Activated B cell treated with CpG ODN at 0.5 μM for 24 hours (primary cell): ENCODE measurements at places on chromosomes 3 and 15.

DNA sequence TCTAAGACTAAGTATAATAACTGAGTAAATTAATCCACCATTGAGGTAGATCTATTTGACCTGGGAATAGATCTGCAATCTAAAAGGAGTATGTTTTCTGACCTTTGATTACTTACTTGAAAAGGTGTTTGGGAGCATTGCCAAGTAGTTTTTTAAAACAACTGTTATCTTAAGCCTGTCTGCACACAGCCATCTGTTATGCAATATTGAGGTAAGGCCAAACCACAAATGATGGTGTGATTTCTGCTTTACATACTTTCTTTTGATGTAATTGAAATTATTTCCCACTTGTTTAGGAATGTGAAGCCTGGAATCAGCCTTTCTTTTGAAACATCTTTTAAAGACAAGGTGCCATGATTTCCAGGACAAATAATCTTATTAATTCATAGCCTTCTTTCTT, 274.0 kb downstream of the BBX start:
- no peak overlapping the region for H3K4me3 ChIP-seq
- H3K27ac ChIP-seq, result no peak overlapping the region
- peaks cover 73% of the 10 kb centered on the region for H3K36me3 ChIP-seq
- peaks cover 24% of the 10 kb centered on the region for H3K4me1 ChIP-seq
- no peak for DNase-seq
- no peaks in the 10 kb centered on the region for H3K27me3 ChIP-seq

- no peak overlapping the region for H3K4me3 ChIP-seq
- no peaks in the 10 kb centered on the region for H3K36me3 ChIP-seq
- peaks cover 25% of the 10 kb centered on the region for H3K4me1 ChIP-seq
- DNase-seq, result no peak
- no peaks in the 10 kb centered on the region for H3K27me3 ChIP-seq
- H3K27ac ChIP-seq, result no peak overlapping the region
These were observed 291.0 kb upstream of the SATB1 start for GRCh38 chr3:18716101-18716500.

- no peak overlapping the region for H3K27ac ChIP-seq
- no peak for DNase-seq
- no peaks in the 10 kb centered on the region for H3K4me1 ChIP-seq
- H3K36me3 ChIP-seq, result no peaks in the 10 kb centered on the region
- H3K4me3 ChIP-seq, result no peak overlapping the region
These were observed 2.0 kb downstream of the NR1I2 start for GRCh38 chr3:119783883-119784282.

DNA sequence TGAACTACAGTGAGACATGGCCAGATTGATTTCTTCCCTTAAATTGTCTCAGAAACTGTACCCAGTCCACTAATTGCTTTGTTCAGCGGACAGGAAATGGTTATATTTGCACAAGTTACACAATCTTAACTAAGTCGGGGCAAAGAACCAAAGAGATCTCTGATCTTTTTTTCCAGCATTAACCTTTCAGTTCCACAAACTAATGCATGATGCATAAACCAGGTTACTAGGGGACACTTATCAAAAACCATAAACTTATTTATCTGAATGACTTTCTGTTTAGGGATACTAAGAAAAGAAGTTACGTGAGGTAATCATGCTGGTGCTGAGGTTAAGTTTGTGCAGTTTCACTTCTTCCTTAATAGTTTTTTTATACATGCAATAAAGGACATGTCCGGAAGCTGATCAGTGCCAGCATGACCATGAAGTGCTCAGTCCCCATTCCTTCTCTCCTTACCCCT, 22.4 kb downstream of the FNDC3B start:
- H3K4me1 ChIP-seq, result peaks cover 26% of the 10 kb centered on the region
- no peak for DNase-seq
- H3K36me3 ChIP-seq, result no peaks in the 10 kb centered on the region
- peak overlapping the region; percentile 32 for H3K4me3 ChIP-seq

GRCh38 chr15:53446376-53446775, 313.1 kb downstream of the WDR72 start:
- H3K27ac ChIP-seq, result no peak overlapping the region
- no peak overlapping the region for H3K4me3 ChIP-seq
- no peaks in the 10 kb centered on the region for H3K4me1 ChIP-seq

- peaks cover 14% of the 10 kb centered on the region for H3K4me1 ChIP-seq
- H3K4me3 ChIP-seq, result peak overlapping the region; percentile 71
- DNase-seq, result no peak
These were observed 62.7 kb downstream of the PXYLP1 start for GRCh38 chr3:141294301-141294700.

DNA sequence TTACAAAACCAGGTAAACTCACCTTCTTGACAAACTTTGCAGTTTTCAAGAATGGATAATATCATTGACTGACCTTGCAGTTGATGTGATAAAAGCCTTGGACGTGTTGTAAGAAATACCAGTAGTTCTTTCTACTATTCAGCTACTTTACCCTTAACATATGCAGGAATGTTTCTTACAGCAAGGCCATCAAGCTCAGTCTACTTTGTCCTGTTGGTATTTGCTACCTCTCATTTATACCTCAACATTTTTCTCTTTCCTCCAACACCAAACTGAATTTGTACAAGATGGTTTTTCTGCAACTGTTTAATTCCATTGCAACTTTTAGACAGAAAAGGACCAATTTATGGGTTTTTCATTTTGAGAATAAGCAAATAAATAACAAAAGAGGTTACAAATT, 147.4 kb upstream of the BCHE start:
- H3K4me3 ChIP-seq, result no peak overlapping the region
- DNase-seq, result no peak
- H3K4me1 ChIP-seq, result no peaks in the 10 kb centered on the region

- no peaks in the 10 kb centered on the region for H3K27me3 ChIP-seq
- H3K4me1 ChIP-seq, result peaks cover 62% of the 10 kb centered on the region
- H3K27ac ChIP-seq, result no peak overlapping the region
- no peak overlapping the region for H3K4me3 ChIP-seq
- peaks cover 64% of the 10 kb centered on the region for H3K36me3 ChIP-seq
- DNase-seq, result no peak
These were observed 46.9 kb downstream of the MBNL1 start for GRCh38 chr3:152315623-152316022.

DNA sequence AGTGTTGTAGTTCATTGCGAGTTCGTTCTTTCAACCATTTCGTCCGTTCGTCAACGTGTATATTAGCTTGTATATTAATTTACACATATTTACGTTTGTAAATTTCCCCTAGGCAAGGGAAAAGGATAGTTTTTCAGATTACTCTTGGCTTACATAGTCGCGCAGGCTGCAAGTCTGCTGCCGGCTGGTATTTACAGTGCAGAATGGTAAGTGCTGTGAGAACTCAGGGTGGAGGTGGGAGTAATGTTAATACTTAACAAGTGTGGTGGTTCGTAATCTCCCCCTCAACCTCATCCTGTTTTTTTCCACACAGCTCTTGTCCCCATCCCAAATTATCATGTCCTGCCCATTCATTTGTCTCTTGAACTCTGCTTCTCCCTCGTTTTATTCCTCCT, 766 bp downstream of the FAM98B start:
- DNase-seq, result no peak
- peaks cover 39% of the 10 kb centered on the region for H3K4me1 ChIP-seq
- peaks cover 13% of the 10 kb centered on the region for H3K36me3 ChIP-seq
- H3K27me3 ChIP-seq, result peaks cover 2% of the 10 kb centered on the region
- H3K4me3 ChIP-seq, result peak overlapping the region; percentile 97

DNA sequence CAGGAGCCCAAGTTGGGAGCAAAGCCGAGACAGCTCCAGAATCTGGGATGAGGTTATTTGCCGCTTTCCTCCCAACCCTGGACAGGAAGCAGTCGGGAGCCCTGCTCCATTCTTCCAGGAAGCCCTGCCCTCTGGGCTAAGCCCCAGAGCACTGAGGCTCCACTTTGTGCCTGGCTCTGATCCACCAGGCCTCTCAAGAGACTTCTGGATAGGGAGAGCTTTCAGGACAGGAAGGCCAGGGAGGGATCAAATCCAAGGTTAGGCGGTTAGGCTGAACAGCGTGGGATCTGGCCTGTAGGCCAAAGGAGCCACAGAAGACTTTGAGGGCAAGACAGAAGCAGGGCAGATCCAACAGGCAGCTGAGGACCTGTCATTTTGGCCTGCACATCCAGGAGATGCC, 835 bp downstream of the STOML1 start:
- H3K27me3 ChIP-seq, result no peaks in the 10 kb centered on the region
- DNase-seq, result no peak
- H3K4me1 ChIP-seq, result peaks cover 66% of the 10 kb centered on the region
- H3K27ac ChIP-seq, result peak overlapping the region; percentile 35
- peaks cover 10% of the 10 kb centered on the region for H3K36me3 ChIP-seq

GRCh38 chr3:128971421-128972100, 22.3 kb downstream of the CFAP92 start:
- no peak overlapping the region for H3K4me3 ChIP-seq
- H3K27ac ChIP-seq, result no peak overlapping the region
- peaks cover 15% of the 10 kb centered on the region for H3K4me1 ChIP-seq

DNA sequence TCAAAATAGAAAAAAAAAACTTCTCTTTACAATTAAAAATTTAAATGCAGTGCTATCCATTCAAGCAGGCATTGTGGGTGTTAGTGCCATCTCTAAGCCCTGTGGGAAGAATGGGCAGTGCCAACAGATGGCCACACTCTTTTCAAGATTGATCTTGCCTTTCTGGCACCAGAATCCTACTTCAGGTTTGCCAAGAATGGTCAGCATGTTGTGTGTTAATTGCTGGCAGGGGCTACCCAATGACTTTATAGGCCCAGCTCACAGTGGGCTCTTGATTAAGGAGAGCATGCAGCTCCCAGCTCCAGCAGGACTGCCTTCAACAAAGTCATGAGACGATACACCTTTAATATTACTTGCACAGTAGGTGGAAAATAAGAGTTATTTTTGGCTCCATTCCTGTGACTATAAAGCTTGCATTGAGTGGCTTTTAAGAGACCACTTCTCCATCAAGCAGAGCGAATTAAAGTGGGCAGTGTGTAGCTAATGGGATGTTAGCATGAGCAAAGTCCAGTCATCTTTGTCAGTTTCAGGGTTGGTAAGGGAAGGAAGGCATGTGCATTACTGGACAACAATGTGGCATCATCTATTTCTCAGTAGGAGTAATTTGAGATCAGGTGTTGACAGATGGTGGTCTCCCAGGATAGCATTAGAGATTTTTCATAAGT, 476.8 kb downstream of the C3orf38 start:
- H3K27ac ChIP-seq, result no peak overlapping the region
- no peak for DNase-seq
- no peaks in the 10 kb centered on the region for H3K4me1 ChIP-seq
- no peaks in the 10 kb centered on the region for H3K36me3 ChIP-seq
- no peaks in the 10 kb centered on the region for H3K27me3 ChIP-seq
- no peak overlapping the region for H3K4me3 ChIP-seq

DNA sequence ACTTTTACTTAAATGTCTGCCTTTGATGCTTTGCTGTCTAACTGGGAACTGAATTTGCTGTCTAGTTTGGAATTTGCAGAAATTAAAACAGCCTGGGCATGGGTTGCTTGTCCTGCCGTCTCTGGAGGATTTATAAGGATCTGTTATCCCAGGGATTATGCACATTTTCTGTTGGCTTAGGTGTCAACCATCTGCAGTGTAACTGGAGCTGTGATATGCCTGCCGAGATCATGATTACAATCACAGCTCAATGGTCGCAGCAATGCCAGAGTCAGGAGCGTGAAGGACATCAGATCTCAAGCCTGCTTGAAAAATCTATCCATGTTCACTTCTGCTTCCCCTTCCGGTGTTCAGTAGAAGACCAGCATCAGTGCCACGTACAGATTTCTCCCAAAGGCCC, 41.8 kb upstream of the SETMAR start:
- DNase-seq, result no peak
- H3K27ac ChIP-seq, result no peak overlapping the region

DNA sequence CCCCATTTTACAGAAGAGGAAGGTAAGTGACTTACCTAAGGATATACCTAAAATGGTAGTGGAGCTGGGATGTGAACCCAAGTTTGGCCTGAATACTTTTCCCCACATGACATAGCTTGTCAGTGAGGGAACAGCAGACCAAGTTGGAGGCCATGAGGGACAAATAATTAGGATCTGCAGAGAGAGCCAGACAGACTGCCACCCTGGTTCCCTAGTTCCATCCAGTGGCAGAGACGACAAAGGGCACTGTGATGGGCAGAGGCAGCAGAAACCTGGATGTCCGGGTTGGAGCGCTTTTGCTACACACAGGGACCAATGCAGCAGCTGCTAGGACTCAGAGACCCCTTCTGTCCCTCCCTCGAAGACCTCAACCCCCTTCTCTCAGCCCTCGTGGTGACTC, 1.2 kb downstream of the CPLX3 start:
- H3K36me3 ChIP-seq, result no peaks in the 10 kb centered on the region
- H3K27me3 ChIP-seq, result peaks cover 21% of the 10 kb centered on the region
- H3K4me1 ChIP-seq, result peaks cover under 1% of the 10 kb centered on the region

- no peaks in the 10 kb centered on the region for H3K27me3 ChIP-seq
- H3K36me3 ChIP-seq, result no peaks in the 10 kb centered on the region
- no peak for DNase-seq
- H3K4me3 ChIP-seq, result no peak overlapping the region
- H3K4me1 ChIP-seq, result peaks cover 19% of the 10 kb centered on the region
These were observed 23.5 kb downstream of the B3GALNT1 start for GRCh38 chr3:161081633-161082032.

DNA sequence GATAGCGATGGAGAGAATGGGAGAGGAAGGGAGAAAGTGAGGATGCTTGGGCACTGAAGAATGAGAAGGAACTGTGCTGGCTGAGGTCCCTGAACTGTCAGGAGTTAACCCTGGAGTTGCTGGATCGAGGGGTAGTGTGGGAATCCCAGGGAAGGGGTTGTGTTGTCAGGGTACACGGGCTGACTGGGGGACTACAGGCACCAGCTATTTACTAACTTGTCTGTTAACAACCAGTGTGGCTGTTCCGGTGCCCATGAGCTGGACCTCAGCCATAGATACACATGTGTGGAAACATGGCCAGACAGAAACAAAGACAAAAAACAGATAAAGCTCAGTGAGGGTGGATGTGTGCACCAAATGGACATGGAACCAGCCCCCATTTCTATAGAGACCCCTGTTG, 55.1 kb downstream of the GASK1A start:
- no peak overlapping the region for H3K27ac ChIP-seq
- peaks cover 7% of the 10 kb centered on the region for H3K27me3 ChIP-seq
- H3K4me1 ChIP-seq, result no peaks in the 10 kb centered on the region
- no peak for DNase-seq
- no peaks in the 10 kb centered on the region for H3K36me3 ChIP-seq

DNA sequence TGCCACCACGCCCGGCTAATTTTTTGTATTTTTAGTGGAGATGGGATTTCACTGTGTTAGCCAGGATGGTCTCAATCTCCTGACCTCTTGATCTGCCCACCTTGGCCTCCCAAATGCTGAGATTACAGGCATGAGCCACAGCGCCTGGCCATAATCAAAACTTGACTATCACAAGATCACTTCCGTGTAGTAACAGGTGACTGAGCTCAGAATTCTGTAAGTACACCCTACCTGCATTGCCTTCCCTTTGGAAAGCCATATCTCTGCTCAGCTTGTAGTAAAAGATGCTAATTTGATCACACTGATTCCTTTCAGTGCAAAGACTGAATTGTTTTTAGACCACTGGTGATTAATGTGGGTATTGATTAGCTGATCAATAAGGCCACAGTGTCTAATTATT, 167.1 kb downstream of the SHOX2 start:
- H3K27ac ChIP-seq, result no peak overlapping the region
- no peaks in the 10 kb centered on the region for H3K4me1 ChIP-seq
- no peaks in the 10 kb centered on the region for H3K36me3 ChIP-seq
- H3K27me3 ChIP-seq, result no peaks in the 10 kb centered on the region
